ENCODE measurements at places on chromosomes 12 and 14.
A peak's percentile ranks its signal among the peaks of the same experiment; 100 is the strongest.

DNA sequence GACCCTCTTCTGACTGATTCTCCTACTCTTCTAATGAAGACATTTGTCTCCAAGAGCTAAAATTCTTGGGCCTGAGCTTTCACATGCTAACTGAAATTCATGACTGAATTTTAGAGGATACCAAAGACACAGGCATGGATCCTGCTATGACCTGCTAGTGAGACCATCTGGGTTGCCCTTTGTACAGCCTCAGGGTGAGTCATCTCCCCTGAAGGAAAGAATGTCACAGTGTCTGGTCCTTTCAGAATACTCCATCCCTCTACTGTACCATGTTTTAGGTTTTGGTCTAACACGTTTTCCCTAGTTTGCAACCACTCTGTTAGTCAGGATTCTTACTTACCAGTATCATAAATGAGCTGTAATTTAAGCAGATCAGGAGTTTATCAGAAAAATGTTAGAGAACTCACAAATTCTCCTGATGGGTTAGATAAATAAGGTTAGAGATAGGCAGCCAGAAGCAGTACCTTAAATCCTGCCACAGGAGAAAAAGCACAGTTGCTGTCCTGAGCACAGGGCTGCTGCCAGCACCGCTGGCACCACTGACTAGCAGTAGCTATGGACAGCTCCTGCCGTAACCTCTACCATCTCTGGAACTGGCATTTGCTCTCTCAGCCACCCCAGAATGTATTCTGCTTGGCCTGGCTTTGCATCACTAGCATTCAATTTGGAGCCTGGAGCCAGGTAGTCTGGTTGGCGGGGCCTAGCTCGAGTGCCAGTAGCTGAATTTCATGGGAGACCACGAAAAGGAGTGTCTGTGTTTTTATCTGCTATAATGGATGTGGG lies 127.6 kb downstream of the ANO6 start:
- DNase-seq, result no peak

DNA sequence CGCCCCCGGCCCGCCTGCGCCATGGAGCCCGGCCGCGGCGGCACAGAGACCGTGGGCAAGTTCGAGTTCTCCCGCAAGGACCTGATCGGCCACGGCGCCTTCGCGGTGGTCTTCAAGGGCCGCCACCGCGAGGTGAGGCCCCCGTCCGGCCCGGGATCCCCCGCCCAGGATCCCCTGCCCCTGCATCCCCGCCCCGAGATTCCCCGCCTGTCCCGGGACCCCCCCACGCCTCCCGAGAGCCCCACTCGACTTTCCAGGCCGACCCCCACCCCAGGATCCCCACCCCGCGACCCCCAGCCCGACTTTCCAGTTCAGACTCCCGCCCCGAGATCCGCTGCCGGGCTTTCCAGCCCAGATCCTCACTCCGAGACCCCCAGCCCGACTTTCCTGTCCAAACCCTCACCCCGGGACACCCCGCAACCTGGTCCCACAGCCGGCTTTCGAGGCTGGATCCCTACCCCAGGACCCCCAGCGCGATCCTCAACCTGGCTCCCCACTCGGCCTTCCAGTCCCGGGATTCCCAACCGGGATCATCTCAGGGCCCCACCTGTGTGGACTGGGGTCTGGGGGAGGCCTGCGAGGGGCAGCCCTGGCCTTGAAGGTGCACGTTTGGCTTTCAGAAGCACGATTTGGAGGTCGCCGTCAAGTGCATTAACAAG lies 688 bp downstream of the ULK1 start:
- no peak for DNase-seq

DNA sequence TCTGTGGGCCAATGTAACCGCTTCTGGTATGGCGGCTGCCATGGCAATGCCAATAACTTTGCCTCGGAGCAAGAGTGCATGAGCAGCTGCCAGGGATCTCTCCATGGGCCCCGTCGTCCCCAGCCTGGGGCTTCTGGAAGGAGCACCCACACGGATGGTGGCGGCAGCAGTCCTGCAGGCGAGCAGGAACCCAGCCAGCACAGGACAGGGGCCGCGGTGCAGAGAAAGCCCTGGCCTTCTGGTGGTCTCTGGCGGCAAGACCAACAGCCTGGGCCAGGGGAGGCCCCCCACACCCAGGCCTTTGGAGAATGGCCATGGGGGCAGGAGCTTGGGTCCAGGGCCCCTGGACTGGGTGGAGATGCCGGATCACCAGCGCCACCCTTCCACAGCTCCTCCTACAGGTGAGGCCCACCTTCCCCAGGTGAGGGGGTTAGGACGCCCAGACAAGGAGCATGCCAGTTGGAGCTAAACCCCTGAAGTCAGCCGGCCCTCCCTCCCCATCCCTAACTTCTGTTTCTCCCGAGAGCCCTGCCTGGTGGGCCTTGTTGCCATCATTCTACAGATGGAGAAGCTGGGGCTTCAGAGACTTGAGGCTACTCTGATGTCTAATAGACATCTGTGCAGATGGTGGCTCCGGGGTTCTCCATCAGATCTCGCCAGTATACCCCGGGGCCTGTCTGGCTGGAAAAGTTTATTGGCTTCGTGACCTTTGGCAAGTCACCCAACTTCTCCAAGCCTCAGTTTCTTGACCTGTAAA lies 25.3 kb downstream of the PAPLN start:
- DNase-seq, result no peak

DNA sequence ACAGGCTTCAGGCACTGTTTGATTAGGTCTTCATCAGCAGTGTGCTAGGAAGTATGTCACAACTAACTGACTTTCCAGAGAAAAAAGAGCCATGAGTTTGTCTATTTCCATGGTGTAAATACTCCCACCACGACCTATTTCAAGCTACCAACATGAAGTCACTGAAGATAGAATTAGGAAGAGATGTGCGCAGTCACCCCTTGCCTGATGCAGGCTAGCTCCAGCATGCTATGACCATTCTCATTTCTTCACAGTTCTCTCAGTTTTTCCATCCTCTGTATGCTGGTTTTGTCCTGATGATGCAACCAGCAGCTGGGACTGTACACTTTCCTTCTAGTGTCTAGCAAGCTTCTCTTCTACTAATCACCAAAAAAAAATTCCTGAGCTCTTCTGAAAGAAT lies 191.6 kb upstream of the NUDT4 start:
- DNase-seq, result peak; percentile 89
